ENCODE measurements at places on chromosomes 12 and 14. TPM values are rescaled to one million over a fixed set of nuclear protein-coding genes. Genes with fewer than 3 reads are reported as not detected.

DNA sequence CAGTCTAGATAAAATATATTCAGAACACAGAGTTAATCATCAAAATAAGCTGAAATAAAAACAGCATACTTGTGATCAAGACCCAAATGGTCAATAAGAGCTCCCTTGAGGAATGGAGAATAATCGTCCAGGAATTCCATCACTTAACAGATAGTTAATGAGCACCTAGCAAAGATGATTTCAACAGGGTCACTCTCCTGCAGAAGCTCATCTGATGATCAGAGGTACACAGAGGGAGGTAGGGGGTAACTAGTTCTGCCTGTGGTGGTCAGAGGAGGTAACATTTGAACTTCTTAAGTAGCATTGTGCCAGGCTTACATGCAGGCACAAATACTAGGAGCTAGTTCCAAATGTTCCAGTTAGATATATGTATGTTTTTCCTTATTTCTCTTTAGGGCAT is 9.5 kb downstream of the MED13L start:
- DNase-seq, result no peak

DNA sequence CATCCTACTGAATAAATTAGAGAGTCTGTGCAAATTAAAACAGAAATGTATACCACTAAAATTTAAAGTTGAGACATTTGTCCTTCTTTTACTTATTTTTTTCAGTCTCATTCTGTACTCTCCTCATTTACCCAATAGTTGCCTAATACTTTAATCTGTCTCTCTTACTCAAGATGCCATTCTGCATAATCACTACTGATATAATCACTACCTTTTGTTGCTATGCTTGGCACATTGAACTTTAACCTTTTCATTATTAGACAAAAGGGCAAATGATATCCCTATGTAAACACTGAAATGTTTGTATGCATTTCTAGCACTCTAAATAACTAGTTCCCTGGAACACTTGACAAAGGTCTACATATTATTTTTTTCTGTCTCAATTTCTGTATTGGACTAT is 1108.3 kb upstream of the FLRT2 start:
- DNase-seq, result no peak

DNA sequence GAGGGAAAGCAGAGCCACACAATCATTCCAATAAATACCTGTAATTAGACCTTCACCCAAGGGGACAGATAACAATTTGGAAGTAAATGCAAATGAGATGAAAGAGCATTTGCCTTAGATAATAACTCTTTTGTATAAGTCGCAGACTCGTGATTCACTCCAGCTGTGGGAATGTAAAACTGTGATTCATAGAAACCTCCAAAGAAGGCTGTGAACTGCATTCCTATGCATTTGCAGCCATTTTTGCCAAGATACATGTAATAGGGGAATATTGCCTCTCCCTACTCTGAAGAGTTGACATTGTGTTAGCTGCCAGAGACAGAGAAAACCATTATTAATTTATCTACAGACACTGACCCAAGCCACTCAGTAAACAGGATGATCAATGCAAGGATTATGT is 181.9 kb upstream of the ARHGAP5 start:
- DNase-seq, result no peak

DNA sequence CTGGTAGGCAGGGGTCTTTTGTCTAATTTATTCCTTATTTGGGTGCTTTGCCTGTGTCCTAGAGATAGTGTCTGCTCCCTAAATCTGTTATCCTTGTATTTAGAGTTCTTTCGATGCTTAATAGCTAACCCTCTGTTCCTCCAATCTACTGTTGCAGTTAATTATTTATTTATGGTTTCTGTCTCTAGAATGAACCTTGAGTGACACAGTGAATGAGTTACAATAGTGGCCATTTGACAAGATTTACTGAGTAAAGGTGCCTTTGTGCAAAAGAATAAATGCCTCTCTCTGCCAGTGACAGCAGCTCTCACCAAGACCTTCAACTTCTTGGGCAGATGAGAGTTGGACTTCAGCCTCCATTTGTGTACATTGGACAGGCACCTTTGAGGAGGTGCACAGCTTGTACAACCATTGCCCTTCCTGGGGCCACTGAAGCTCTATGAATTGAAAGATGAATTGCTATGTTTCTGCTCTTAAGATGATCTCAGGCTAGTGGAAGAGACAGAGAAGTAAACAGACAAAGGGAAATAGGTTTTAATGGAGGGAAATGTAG is 165.9 kb downstream of the DERA start:
- DNase-seq, result no peak

DNA sequence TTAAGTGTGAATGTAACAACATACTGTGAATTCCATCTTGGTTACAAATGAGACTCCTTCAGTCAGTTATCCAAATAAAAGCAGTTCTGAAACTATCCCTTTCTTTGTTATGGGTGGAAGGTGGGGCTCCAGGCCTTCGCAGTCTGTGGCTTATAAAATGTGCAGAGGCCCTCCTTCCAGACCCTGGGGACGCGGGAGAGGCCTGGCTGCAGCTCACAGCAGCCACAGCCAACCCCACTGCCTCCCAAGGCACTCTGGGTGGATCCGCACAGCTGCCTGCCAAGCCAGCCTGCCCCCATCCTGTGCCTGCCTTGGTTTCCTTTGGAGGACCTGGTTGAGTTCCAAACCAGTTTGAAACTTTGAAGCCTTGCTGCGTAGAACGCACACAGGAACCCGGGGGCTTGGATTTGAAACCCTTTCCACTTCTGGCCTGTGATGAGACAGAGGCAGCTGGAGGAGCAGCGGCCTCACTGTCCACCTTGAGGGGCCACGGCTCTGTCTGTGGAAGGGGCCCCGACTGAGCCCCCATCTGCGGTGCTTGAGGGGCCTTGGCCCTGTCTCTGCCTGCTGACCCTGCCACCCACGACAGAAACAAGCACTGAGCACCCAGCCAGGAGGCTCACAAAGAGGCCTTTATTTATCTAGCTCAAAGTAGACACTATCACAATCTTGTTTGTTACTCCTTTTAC is 30.4 kb downstream of the CCNK start:
- peak; percentile 61 for DNase-seq

- no peak for DNase-seq
These were observed 34.1 kb upstream of the ABCC9 start for GRCh38 chr12:21975293-21975692.

DNA sequence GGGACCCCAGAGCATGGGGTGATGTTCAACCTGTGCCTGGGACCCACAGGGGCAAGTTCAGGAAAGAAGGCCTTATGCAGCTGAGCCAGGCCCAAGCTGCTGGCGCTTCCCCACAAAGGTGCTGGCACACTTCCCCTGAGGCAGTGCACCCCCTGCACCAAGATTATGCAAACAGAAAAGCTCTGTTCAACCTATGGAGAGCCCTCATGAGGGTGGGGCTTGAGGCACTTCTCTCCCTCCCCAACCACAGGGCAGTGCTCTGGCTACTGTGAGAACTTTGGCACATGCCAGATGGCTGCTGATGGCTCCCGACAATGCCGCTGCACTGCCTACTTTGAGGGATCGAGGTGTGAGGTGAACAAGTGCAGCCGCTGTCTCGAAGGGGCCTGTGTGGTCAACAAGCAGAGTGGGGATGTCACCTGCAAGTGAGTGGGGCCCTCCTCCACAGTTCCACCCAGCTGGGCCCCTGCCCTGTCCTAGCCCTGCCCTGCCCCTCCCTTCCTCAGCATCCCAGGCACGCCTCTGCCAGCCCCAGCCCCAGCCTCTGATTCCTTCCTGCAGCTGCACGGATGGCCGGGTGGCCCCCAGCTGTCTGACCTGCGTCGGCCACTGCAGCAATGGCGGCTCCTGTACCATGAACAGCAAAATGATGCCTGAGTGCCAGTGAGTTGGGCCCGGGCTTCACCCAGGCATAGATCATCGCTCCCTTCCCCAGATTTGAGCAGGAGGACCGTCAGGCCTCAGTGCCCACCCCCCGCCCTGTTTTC is 5.5 kb upstream of the NXPH4 start:
- DNase-seq, result no peak

DNA sequence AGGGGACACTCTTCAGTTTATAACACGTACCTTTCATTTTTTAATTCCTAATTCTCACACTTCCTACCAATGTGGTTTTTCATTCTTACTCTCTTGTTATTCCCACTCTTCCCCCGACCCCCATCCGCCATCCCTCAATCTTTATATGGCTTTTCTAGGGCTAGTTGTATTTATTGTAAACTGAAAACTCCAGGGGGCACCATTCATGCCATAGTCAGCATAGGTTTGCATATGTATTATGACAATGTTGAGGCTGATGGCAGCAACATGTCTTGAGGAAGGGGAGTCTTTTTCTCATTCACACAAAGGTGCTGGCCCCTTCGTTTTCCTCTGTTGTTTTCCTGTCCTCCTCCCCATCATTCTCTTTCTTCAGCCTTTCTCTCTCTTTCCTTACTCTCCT is 27.7 kb upstream of the LTA4H start:
- no peak for DNase-seq

GRCh38 chr12:53808023-53808705 is 56.4 kb upstream of the CISTR start:
- DNase-seq, result no peak

DNA sequence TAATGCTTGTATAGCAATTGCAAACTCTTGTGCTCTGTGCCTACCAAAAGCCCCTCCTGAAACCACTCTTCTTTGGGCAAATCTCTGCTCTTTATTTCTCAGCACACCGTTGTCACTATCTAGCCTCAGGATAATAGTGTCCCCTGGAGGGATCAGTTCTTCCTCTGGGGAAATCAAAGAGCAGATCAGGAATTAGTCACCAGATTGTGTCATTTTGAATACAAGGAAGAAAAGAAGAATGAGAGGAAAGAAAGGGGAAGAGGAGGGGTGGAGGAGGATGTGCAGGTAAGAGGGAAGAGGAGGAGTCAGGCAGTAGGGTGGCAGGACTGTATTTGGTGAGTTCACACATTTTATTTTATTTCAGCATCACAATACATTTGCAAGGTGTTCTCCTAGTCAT is 256.4 kb downstream of the GRIN2B start:
- no peak for DNase-seq

GRCh38 chr12:101939856-101940265 is 62.5 kb downstream of the DRAM1 start:
- peak; percentile 25 for DNase-seq

- DNase-seq, result no peak
These were observed 340.2 kb downstream of the C12orf75 start for GRCh38 chr12:105670672-105671071.

The MAGOHB gene
- polyA plus RNA-seq, result 8.9 TPM

The MYRFL gene
- polyA plus RNA-seq, result 0.08 TPM

The ANO4 gene
- polyA plus RNA-seq, result not detected

The LYZ gene
- polyA plus RNA-seq, result 3.6 TPM

The RBP5 gene
- 1.2 TPM for polyA plus RNA-seq

The TAS2R30 gene
- polyA plus RNA-seq, result 0.08 TPM

The NAV3 gene
- 0.61 TPM for polyA plus RNA-seq

Data from psoas muscle (tissue), 8 donors.